ENCODE measurements at places on chromosomes 12 and 14.
A peak's percentile ranks its signal among the peaks of the same experiment; 100 is the strongest.

- DNase-seq: no peak
Measured at GRCh38 chr12:78878459-78878858, 13.9 kb downstream of the SYT1 start.

GRCh38 chr12:81211306-81211705 lies 133.4 kb downstream of the ACSS3 start:
- no peak for DNase-seq

DNA sequence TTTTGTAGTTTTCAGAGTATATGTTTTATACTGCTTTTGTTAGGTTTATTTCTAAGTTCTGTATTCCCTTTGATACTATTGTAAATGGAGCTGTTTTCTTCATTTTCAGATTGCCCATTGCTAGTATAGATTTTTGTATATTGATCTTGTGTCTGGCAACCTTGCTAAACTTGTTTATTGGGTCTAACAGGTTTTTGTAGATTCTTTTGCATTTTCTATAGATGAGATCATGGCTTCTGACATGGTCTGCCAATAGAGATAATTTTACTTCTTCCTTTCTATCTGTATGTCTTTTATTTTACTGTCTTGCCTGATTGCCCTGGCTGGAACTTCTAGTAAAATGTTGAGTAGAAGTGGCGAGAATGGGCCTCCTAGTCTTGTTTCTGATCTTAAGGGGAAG lies 40.3 kb downstream of the ANKRD9 start:
- DNase-seq: no peak

DNA sequence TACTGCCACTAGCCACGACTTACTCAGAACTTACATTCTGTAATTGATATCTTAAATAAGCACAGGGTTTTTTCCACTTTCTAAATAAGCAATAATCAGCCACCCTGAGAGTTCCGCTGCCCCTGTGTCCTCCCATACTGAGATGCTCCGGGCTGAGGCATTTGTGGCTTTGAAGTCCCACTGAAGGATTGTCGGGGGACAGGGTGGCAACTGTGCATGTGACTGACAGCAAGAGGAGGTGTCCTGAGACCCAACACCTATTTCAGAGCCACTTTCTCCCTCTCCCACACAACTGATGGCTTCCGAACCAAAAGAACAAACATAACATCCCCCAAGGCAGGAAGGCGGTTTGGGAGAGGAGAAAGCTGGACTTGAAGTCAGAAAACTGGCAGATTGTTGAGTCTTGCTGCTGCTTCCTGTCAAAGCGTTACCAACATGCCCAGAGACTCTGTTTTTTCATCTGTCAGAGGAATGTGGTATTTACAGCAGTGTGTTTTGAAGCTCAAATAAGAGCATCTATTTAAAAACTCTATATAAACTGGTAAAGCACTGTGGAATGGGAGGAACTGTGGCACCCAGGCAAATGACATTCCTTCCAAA lies 157.9 kb upstream of the FKBP4 start:
- no peak for DNase-seq

GRCh38 chr14:89578156-89578555 lies 161.1 kb upstream of the FOXN3 start:
- DNase-seq: peak; percentile 54

DNA sequence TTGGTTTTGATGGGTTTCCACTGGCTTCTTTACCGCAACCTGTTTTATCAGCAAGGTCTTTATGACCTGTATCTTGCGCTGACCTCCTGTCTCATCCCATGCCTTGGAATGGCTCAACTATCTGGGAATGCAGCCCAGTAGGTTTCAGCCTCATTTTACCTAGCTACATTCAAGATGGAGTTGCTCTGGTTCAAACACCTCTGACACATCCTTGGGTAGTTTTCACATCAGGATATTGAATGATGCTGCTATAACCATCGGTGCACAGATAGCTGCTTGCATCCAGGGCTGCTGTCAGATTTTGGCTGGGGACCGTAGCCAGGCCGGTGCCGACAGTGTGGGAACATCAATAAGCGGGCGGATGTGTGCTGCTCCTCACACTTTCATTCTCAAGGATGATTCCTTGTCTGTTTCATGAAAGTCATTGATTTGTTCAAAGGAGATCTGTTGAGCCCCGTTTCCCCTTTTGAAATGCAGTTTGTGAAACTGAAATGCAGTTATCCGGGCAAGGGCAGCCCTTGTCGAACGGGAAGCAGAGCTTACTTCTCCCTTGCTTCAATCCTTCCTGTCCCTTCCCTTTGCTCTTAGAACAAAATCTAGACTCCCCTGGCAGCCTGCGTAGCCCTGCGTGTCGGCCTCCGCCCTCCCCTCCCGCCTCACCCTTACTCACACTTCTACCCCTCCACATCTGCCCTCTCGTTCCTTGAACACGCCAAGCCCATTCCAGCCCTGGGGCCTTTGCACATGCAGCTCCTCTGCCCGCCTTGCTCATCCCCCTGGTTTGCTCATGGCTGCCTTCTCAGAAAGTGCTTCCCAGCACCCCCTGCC lies 49.2 kb upstream of the NCOR2 start:
- no peak for DNase-seq

- no peak for DNase-seq
Measured at GRCh38 chr12:43069768-43070221, 480.2 kb upstream of the PRICKLE1 start.

DNA sequence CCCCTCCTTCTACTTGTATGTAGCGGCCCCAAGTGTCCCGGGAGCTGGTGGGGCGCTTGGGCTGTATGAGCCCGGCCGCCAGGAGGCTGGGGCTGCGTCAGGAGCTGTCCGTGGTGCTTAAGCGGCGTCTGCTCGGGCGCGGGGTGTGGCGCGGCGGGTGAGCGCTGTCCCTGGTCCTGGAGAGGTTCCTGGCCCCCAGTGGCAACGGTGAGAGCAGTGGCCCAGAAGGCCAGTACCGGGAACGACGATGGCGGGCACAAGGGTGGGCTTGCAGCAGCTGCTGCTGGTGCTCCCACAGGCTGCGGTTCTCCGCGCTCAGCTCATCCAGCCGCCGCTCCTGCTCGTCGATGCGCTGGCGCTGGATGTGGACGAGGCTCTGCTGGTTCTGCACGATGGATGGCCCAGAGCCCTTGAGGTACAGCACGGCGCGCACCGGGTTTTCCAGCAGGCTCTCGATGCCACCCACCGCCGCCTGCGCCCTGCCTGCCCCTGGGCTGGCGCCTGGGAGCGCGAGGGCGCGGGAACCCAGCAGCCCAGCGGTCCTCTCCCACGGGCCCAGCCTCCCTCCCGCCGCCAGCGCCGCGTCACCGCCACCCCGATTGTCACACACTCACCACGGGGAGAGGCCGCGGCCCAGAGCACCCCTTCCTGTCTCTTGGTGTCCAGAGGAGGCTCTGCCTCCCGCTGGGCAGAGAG lies 41.9 kb upstream of the FKBP4 start:
- DNase-seq: peak; percentile 85

DNA sequence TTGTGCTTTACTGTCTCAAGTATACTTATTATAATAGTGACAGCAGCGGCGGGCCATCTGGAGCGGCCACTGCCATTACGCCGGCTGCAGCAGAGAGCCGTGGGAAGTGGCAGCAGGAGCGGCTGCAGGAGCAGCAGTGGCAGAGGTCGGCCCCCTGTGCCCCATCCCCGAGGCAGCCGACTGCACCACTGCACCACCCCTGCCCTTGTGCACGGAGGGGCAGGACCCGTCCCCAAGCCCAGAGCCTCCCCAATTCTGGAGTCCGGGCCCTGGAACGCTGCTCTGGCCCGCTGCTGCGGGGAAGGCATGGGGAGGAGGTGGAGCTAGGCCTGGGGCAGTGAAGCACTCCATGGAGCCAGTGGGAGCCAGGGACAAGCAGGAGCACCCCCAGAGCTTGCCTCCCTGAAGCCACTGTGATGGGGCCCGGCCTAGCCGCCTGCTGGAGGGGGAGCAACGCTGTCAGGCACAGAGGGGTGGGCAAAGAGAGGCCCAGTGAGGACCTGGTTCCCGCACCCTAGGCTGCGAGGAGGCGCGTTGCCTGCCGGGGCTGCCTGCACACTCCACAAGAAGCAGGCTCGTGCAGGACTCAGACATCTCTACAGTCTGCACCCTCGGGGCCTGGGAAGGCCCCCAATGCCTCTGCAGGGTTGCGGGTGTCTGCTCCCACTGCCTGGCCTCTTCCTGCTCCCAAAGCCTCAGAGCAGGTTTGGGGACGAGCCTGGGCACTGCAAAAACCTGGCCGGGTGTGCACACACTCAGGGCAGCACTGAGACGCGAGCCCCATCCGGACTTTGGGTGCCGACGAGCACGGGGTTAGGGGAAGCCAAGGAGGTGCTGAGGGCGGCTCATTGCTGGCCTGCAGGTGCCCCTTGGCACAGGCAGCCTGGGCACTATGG lies 74.2 kb upstream of the RASSF8 start:
- DNase-seq: no peak

- DNase-seq: no peak
Measured at GRCh38 chr12:107593713-107594381, 91.8 kb upstream of the PWP1 start.

Measured in muscle of leg (tissue), 16 donors.